Right atrium auricular region (tissue), 2 donors: ENCODE measurements at places on chromosomes 6 and 20.

DNA sequence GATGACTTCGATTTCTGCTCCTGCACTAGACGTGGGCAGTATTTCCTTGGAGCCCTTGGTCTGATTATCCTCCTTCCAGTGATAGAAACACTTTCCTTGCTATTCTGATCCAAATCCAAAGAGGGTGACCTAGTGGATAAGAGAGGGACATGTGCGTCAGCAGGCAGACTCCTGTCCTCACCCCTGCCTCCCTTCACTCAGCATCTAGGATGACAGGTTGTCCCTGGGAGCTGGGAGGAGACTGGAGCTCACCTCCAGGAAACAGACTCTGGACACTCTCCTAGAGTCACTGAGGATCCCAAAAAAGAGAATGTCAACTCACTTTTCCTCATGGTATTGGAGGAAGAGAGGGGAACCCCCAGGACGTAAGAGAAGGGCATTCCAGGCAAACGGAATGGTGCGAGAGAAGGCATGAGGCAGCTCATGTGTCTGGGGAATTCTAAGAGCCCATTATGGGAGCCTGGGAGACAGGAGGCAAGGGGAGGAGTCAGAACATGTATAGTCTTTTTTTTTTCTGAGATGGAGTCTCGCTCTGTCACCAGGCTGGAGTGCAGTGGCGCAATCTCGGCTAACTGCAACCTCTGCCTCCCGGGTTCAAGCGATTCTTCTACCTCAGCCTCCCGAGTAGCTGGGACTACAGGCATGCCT lies 2.2 kb downstream of the C20orf173 start:
- DNase-seq = no peak

GRCh38 chr6:31614684-31615578 lies at the start of gene AIF1:
Gene AIF1 (plus strand): TSS chr6:31615234. CDS start chr6:31615330, 96 bp downstream.
- no peak for DNase-seq

GRCh38 chr6:142304241-142304640 lies 2.4 kb downstream of the ADGRG6 start:
- no peak for DNase-seq

GRCh38 chr6:34531580-34532201 lies 24.4 kb downstream of the SPDEF start:
- DNase-seq = no peak

- DNase-seq = no peak
These were observed 28.0 kb upstream of the RNF24 start for GRCh38 chr20:4043329-4043728.

DNA sequence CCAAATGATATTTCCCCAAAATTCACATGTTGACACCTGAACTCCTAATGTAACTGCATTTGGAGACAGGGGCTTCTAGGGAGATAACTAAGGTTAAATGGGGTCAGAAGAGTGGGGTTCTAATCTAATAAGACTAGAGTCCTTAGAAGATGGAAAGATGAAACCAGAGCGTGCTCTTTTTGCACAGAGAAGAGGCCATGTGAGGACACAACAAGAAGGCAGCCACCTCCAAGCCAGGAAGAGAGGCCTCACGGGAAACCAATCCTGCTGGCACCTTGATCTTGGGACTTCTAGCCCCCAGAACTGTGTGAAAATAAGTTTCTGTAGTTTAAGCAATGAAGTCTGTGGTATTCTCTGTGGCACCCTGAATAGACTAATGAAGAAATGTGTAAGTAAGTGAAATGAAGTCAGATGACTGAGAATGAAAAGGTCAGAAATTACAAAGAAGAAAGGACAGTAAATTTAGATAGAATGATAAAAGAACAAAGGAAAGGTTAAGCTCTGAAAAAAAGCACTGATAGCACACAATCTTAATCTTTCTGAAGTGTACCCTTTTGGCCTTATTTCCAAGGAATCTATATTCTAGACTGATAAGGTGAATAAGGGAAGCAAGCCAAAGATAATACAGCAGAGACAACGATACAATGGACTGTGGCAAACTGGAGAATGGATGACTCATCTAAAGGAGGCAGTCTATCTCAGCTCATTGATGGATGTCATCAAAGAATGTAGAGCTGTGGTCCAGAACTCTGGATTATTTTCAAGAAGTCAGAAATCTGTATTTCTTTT lies 110.4 kb downstream of the MYB start:
- DNase-seq = no peak

DNA sequence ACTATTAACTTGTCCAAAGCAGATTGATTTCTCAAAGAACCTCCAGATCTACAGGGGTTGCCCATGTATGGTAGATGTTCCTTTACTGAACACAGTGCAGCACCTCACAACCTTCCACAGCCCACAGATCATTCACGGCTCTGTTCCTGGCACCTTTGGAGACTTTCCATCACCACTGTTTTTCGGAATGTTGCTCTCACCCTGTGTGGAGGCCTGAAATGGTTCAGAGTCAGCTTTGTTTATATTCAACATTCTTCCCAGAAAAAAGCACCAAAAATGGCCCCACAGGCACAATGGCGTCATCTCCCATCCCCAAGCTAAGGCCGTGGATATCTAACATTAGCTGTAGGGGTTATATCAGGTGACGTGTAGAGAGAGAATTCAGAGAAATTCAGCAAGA lies 74.7 kb downstream of the DHX35 start:
- no peak for DNase-seq

GRCh38 chr6:41396335-41396734 lies 60.9 kb downstream of the NCR2 start:
- DNase-seq = no peak

DNA sequence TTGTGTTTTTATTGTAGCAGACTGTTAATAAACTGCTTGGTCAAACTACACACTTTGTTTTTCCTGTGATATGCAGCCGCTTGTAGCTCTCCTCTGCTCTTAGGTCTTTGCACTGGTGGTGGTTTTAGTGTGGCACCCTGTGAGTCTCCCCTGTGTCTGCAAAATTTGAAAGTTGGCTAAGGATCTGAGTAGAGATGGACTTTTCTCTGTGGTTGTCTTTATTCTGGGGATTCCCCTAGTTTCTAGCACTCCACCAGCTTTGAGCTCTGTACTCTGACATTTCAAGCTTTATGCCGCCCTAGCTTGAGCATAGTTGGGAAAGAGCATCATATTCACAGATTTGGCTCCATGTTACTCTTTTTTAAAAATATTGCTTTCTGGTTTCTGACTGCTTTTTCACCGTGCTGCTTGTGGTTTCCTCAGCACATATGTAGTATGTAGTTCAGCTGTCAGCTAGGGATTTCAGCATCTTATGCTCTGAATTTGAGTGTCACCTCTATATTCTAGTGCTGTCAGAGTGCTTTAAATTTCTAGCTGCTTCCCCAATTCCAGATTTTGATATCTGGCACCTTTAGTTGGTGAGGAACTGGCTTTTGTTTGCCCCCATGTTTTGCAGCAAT lies 25.4 kb downstream of the CDYL start:
- DNase-seq = no peak

GRCh38 chr6:106199998-106200397 lies 113.9 kb downstream of the PRDM1 start:
- no peak for DNase-seq

DNA sequence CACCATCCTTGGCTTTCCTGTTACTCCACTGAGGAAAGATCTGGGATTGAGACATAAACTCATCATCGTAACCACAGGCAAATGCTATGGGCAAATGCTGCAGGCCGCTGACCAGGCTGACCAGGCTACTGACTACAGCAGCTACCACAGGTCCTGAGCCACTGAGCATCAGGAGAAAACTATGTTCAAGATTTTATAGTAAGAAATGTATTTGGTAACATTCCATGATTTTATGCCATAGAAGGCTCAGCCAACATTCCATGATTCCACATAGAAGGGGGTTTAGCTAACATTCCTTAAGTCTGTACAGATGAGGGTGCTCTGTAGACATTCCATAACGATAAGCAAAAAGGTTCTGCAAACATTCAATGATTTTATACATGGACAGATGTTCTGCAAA lies 16.1 kb upstream of the B4GALT5 start:
- no peak for DNase-seq

- DNase-seq = no peak
These were observed 99.2 kb downstream of the NKAIN2 start for GRCh38 chr6:123902738-123903313.

DNA sequence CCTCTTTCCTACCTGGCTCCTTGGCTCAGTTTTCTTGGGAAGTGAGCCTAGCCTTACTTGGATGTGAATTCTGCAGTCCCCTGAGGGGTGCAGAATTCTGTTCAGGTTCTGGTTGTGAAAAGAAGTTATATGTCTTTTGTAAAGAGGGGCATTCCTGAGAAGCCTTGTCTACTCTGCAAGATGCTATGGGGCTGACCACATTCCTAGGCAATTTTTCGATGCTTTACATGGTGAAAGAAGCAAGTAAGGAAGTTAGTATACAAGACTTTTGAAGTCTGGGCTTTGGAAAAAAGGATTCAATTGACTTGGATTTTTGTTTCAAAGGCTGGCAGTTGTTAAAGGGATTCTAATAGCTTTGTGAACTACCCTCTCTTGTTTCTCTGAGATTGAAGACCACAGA lies 167.9 kb upstream of the STMND1 start:
- DNase-seq = no peak

- no peak for DNase-seq
These were observed 528.3 kb downstream of the CD83 start for GRCh38 chr6:14645841-14646240.

- DNase-seq = no peak
These were observed 272.8 kb downstream of the MAFB start for GRCh38 chr20:40416274-40416673.

DNA sequence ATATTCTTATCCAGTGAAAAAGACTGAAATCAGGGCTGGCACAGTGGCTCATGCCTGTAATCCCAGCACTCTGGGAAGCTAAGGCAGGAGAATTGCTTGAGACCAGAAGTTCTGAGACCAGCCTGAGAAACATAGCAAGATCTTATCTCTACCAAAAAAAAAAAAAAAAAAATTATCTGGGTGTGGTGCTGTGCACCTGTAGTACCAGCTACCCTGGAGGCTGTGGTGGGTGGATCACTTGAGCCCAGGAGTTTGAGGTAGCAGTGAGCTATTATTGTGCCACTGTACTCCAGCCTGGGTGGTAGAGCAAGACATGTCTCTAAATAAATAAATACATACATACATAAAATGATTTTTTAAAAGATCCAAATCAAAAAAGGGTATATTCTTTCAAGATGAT lies 6.3 kb downstream of the CALHM6 start:
- DNase-seq = no peak

DNA sequence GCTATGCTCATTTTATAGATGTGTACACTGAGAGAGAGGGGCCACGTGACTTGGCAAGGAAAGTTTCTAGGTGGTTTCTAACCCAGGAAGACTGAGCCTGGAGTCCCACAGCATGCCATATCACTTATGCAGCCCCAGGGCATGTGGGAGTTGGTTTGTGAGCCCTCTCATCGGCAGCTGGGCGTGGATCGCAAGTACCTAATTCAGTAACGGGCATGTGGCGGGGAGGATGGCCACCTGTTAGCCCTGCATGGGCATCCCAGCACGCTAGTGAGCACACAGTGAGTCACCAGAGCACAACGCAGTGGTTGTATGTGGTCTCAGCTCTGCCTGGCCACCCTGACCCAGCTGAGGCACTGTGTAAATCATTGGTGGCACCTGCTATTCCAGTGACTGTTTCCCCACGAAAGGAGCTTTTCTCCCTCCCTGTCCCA lies 88.3 kb downstream of the NINL start:
- DNase-seq = no peak

GRCh38 chr20:383889-384288 lies 3.3 kb downstream of the TRIB3 start:
- no peak for DNase-seq

DNA sequence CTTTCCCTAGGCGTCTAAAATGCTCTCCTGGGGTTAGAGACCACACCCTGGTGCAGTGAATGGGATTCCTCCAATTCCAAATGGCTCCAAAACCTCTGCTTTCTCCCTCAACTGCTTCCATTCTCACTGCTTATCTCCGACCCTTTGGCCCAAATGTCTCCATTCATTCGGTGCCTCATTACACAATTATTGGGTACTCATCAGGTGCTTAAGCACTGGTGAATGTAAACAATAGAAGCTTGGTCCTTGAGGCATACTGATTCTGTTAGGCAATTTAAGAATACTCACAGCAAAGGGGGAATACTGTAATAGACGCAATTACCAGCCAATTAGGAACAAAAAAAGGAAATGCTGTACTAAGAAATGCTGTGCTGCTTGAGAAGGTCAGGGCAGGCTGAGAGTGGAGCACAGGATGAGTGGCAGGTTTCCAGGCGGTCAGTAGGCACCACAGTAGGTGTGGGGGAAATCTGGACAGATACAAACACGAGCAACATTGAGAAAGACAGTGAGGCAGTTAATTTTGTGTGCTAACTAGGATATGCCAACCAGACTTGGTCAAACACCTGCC lies 23.0 kb downstream of the GMDS start:
- no peak for DNase-seq

DNA sequence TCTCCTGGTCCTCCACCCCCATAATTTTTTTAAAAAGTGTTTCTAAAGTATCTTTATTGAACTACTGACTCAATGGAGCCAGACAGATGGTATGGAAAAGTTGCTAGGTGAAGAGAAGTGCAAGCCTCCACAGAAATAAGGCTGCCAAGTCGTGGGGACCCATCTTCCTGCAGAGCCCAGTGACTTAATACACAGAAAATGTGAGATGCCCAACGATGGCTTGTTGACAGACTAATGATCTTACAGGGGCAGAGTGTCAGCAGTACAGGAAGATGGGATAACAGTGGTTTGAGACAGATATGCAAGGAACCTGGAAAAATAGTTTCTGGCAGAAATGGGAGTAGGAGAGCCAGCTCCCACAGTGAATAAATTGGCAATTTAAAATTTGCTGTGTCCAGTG lies 43.3 kb downstream of the FYN start:
- no peak for DNase-seq

GRCh38 chr20:42604998-42605956 lies 584.4 kb downstream of the PTPRT start:
- DNase-seq = no peak

GRCh38 chr6:144953552-144954240 lies 668.6 kb downstream of the UTRN start:
- DNase-seq = no peak

DNA sequence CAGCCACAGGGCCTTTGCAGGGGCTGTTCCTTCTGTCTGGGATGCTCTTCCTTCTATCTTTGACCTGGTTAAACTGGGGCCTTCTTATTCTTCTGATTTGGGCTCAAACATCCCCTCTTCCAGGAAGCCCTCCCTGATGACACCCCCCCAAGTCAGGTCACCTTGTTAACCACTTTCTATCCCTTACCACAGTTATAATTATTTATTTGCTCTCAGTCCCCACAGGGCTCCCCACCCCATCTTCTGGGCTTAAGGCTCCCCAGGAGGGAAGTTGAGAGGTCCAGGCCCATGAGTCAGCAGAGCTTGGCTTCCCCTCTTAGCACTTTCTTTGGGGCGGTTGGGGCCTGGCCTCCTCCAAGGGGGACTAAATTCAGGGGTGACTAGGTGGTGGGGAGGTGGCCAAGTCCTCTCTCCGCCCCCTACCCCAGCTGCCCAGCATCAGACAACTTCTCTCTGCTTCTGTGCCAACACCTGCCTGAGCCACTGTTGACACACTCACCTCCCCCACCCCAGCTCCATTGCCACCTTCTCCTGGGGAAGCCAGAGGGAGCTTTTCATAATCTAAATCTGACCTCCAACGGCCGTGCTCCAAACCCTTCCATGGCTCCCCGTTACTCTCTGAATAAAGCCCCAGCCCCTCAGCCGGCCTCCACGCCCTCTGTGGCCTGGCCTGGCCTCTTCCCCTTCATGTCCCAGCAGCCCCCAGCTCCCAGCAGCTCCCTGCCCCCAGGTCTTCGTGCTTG lies 70.0 kb downstream of the CEBPB start:
- no peak for DNase-seq
